ENCODE measurements at places on chromosomes 16 and 17.

DNA sequence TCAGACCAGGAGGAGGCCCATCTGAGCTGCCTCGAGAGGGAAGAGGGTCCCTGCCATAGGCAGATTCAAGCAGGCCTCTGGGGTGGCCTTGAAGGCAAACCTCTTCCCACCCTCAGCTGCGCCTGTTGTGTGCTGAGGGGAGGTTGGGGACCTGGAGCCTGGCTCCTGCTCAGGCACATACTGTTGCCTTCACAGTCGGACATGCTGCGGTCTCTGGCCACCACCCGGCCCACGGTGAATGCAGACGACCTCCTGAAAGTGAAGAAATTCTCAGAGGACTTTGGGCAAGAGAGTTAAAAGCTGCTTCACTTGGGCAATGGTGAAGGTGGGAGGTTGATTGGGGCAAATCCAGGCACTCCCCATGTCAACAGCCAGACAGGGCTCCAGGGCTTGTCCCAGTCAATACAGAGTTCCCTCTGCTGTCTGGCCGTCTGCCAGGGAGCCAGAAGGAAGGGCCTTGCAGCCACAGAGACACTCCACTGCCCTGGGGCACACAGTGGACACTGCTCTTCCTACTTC is 6.3 kb downstream of the PDF start:
- no peak for DNase-seq

DNA sequence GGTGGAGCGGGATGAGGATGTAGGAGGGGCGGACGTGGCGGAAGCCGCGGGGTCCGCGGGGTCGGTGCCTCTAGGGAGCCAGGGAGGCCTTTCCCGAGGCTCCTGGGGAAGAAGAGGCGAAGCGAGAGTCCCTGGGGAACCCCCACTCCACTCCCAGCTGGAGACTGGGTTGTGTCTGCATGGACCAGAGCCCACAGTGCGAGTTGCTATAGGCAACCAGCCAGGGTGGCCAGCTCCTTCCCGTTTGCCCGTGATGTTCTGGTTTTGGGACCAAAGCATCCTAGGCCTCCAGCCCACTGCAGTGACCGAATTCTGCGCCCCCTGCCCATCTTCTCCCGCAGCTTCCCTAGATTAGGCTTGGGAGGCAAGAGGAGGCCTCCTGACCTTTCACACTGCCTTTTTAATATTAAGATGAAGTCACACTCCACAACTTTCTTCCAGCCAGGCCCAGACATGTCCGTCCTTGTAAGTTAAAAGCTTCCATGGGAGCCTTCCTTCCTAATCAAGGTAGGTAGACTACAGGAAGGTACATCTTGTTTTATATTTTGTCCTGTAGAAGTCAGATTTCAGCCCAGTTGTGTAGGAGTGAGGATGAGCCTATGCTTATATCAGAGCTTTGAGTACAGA is 469 bp downstream of the AMZ2 start:
- peak; percentile 41 for DNase-seq

- no peak for DNase-seq
Measured at GRCh38 chr16:4115949-4116318, 308 bp downstream of the ADCY9 start.

- DNase-seq = no peak
Measured at GRCh38 chr17:36817483-36818048, 119.7 kb upstream of the LHX1 start.

DNA sequence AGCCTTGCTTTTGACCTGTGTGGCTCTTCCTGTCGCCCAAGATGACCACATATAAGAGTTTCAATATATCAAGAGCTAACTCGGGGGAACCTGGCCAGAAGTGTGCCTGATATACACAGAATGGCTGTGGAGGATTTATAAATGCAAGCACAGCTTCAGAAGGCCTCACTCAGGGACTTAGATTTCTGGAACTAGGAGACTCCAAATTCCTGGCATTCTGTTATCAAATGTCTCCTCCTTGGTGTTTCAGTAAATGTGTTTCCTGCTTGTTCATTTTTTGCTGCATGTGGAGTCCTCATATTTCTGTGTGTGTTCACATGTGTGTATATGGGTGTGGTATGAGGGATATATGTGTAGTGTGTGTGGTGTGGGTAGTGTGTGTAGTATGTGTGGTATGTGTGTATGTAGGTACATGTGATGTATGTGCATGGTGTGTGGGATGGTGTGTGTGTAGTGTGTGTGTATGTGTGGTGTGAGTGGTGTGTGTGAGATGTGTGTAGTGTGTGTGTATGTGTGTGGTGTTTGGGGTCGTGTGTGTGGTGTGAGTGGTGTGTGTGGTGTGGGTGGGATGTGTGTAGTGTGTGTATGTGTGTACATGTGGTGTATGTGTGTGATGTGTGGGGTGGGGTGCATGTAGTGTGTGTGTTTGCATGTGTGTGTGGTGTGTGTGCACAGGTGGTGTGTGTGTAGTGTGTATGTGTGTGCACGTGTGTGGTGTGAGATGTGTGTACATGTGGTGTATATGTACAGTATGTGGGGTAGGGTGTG is 981 bp upstream of the CD300H start:
- DNase-seq = no peak

GRCh38 chr16:14098081-14098480 is 27.0 kb downstream of the MRTFB start:
- DNase-seq = no peak

- DNase-seq = no peak
Measured at GRCh38 chr16:67181346-67181745, 2.4 kb downstream of the MATCAP1 start.

DNA sequence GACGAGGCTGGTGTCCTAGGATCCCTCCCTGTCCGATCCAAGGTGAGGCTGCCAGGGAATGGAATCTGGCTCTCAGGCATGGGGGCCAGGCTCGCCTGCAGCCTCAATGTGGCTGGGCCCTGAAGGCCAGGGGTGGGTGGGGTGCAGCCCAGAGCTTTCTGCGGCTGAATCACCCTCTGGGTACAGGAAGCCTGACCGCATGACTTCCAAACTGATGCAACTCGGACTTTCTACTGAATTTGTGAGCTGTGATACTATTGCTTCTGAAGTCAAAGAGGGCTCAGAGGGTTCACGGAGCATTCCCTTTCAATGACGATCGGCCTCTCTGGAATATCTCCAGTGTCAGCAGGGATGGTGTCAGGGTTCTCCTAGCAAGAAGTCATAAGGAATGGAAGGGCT is 123.7 kb downstream of the METRNL start:
- no peak for DNase-seq

GRCh38 chr16:49547448-49547847 is 173.8 kb downstream of the C16orf78 start:
- no peak for DNase-seq
